ENCODE measurements at places on chromosomes 16 and 17. TPM values are rescaled to one million over a fixed set of nuclear protein-coding genes. Genes with fewer than 3 reads are reported as not detected.

Gene ADGRG1
- total RNA-seq = 9.1 TPM

Gene RPL38
- 1,532 TPM for total RNA-seq

Gene CLDN6
- total RNA-seq = not detected

Gene DNAH3
- total RNA-seq = 12.1 TPM

Gene VASN
- 49.5 TPM for total RNA-seq

Gene HSD17B1
- total RNA-seq = 6.5 TPM

Gene NOD2
- 0.88 TPM for total RNA-seq

Gene CETP
- total RNA-seq = not detected

Gene KIF2B
- total RNA-seq = not detected

- DNase-seq = peak; percentile 87
Observed at GRCh38 chr17:62627219-62627903, at the start of gene MRC2. Gene MRC2, plus strand, starts transcription at chr17:62627670. Its CDS starts 133 bp downstream, at chr17:62627803.

- no peak for DNase-seq
Observed at GRCh38 chr17:59365383-59365981, 34.0 kb downstream of the YPEL2 start.

- DNase-seq = no peak
Observed at GRCh38 chr17:72071330-72071729, 49.5 kb upstream of the SOX9 start.

DNA sequence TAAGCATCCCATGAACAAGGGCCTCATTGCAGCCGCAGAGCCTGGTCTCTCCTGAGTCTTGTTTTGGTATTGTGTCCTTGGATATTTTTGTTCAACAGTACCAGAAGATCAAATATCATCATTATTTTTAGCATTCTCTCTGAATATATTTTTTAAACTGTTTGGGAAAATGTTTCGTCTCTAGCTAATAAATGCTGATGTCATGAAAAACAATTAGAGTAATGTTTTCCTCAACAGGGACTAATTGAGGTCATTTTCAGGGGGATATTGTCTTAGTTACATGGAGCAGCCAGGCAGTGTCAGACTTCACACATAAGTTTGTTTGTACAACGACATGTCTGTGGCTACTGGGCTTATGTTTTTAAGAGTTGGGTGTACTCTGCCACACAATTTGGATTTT lies 805.3 kb upstream of the SOX9 start:
- no peak for DNase-seq

GRCh38 chr16:30054959-30055553 lies 10.5 kb upstream of the ALDOA start:
- no peak for DNase-seq

- no peak for DNase-seq
Observed at GRCh38 chr17:78723957-78724356, 58.1 kb downstream of the CYTH1 start.
